ENCODE measurements at places on chromosomes 3 and 15.

DNA sequence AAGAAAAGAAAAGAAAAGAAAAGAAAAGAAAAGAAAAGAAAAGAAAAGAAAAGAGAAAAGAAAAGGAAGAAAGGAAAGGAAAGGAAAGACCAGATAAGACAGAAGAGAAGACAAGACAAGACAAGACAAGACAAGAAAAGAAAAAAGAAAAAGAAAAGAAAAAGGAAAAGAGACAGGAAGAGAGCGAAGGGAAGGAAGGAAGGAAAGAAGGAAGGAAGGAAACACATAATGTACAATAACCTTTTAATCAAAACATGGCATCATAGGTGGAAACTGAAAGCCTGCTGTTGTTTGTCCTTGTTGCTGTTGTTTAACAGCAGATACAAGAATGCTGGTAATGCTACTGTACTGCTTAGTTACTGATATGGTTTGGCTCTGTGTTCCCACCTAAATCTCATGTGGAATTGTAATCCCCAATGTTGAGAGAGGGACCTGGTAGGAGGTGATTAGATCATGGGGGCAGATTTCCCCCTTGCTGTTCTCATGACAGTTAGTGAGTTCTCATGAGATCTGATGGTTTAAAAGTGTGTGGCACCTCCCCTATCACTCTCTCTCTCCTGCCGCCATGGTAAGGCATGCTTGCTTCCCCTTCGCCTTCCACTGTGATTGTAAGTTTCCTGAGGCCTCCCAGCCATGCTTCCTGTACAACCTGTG, 67.3 kb downstream of the MCF2L2 start:
- DNase-seq, result no peak

GRCh38 chr3:136624894-136625815, 127.0 kb downstream of the STAG1 start:
- DNase-seq, result no peak

DNA sequence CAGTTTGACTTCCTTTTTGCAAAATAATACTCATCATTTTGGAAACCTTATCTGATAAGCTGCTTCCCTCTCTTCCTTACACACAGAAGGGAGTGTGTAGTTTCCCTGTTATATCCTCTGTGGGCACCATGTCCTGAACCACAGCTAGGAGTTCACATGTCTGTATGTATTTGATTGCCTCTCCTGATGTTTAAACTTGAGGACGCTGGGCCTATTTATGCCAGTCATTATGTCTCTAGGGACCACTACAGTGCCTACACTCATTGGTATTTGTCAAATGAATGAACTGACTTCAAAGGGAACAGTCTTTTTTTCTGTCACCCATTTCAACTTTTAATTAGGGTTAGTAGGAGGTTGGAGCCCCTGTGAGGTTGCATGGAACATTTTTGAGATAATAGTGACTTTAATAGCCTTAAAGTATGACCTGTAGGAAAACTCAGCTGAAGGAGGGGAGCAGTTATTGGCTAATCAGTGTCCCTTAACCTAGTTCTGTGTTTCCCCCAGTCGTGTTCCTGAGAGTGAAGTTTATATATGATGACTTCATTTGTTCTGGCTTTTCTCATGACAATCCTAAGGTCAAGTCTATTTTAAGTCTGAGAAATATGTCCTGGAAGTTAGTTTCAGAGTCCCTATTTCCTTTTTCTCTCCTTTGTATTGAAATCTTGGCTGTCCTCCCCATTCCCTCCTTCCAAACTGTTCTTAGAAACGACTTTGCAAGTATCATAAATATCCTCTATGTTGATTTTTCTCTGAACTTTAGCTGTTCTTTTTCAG, 28.9 kb downstream of the PDE8A start:
- DNase-seq, result peak; percentile 56

- DNase-seq, result no peak
These were observed 664.4 kb upstream of the CBLB start for GRCh38 chr3:106533093-106533787.

GRCh38 chr15:31360843-31361763, 34.5 kb downstream of the KLF13 start:
- DNase-seq, result peak; percentile 60

GRCh38 chr3:15633766-15634598, 32.4 kb downstream of the BTD start:
- no peak for DNase-seq

GRCh38 chr3:47260605-47261004, 22.0 kb downstream of the KIF9 start:
- DNase-seq, result no peak

DNA sequence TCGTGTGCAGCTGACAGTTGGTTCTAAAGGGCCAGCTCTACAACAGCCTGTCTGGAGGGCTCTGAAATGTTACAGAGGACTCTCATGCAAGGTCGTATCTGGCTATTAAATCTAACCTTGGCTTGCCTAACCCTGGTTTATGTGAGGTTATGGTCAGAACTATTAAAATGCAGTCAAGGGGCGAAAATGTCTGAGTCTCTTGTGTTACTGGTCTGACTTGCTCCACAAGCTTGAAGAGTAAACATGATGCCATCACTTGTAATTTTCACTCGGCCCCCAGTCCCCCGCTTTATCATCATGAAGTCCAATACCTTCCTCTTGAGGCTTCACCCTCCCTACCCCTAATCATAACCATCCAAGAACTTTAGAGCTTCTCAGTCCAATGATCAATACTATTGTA, 9.4 kb downstream of the ENTPD3 start:
- DNase-seq, result no peak

- no peak for DNase-seq
These were observed 242.5 kb downstream of the ZBTB20 start for GRCh38 chr3:114904633-114905032.

GRCh38 chr15:88348579-88349230, 92.2 kb upstream of the NTRK3 start:
- no peak for DNase-seq

DNA sequence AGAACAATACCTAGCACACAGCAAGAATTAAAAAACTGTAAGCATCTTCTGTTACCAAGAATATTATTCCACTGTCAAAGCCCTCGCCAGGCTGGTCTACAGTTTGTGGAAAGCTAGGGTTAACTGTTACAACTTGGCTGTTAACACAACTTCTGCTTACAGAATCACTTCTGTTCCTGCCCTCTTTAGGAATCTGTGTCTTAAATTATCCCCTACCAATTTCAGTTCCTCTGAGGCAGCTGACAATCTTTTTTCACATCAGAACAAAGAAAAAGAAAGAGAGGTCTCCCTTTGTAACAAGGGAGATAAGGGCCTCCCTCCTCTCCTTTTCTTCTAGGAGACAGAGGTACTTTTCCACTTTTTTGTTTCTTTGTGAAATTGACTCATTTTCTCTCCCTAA, 188.9 kb downstream of the FMN1 start:
- DNase-seq, result no peak

DNA sequence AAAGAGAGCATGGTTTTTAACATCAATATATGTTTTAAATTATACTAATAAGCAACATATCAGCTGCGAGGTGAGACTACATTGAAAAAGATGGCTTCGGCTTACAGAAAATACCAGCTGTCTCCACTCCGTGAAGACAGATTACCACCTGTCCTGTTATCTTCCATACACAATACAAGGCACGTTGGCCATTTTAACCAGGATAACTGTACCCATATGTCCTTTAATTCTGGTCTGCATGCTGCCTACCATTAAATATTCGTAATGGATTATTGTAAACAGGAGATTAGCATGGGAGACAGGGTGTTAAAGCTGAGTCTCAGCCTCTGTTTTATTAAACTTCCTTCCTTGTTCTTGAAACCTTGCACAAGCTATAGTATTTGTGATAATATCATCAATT, 855.5 kb downstream of the ROBO1 start:
- DNase-seq, result no peak

DNA sequence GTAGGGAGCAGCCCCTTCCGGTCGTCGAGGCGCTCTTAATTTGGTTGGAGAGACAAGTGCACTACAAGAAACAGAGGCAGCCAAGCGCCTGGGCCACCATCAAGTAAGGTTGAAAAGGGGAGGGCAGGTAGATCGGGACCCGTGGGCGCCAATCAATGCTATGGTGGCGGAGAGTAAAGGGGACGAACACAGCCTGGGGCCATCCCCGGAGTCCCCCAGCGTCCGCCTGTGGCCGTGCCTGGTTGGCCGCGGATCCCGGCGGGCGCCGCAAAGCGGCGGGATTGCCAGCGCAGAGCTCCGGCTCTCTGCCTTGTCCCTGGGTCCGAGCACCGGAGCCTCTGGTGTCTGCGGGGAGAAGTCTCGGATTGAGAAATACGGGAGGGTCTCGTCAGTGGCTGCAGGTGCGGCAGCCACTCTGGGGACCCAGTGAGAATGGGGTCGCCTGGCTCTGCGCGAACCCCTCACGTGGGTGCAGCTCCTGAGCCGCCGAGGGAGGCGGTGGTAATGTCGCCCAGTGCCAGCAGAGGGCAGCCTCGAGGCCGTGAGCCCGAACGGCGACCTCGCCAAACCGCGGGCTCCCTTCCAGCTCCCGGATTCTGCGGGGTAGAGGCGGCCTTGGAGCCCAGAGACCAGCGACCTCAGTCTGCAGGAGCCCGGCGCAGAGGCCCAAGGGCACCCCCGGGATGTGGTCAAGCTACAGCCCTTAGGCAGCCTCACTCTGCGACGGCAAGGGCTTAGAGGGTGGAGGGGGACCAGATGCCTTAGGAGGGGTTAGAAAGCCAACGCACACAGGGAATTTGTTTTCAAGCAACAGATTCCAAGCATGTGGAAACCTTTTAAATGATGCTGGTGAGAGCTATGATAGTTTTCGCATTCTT, 10.8 kb downstream of the FOXL2 start:
- peak; percentile 71 for DNase-seq

DNA sequence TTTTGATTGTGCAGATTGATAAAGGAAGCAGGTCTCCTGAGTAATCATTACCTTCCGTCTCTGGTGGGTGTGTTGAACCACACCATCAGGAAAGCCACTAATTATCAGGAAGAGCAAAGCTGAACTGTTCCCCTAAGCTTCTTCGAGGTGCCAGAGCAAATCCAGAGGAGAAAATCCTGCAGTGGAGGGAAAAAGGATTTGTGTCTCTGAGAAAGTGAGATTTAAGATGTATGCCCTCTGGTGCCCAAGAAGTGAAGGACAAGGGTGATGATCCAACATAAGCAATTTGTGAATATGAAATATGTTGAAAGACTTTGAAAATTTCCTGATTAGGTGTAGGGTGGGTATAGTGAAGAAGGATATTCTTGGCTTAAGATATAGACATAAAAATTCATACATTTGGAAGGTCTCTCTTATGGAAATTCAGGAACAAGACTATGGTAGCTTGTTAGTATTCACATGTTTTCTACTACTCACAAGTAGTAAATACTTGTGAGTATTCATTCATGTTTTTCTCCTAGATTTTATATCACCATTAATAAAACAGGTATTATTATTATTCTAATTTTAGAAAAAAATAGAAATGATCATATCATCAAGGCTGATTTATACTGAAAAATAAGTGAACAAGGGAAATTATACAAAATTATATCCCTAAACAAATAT, 34.8 kb downstream of the COMMD2 start:
- peak; percentile 83 for DNase-seq

DNA sequence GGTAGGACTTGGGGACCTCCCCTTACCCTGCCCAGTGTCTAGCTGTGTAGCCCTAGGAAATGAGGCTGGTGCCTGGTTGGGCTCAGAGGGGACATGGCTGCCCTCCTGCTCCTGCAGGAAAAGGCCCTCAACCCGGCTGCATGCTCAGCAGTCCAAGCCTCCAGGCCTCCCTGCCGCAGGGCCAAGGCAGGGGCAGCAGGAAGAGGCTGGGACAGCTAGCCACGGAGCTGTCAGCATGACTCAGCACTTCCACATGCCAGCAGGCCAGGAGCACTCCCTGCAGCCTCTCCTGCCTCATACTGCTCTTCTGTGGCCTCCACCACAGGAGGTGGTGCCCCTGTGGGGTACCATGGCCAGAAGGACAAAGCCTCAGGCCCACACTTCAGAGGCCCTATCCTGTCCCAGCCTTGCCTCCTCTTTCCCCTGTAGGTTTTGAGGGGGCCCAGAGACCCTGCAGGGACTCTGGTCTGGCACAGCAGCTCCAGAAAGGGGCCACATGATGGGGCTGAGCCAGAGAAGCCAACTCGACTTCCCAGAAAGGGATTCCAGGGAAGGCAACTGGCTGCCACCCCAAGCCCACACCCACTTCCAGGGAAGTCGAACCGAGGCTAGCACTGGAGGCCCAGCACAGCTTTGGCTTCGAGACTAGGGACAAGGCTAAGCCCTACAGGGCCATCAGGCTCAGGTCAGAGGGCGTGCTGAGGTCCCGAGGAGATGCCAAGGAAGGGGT, 19.5 kb downstream of the TKT start:
- no peak for DNase-seq

DNA sequence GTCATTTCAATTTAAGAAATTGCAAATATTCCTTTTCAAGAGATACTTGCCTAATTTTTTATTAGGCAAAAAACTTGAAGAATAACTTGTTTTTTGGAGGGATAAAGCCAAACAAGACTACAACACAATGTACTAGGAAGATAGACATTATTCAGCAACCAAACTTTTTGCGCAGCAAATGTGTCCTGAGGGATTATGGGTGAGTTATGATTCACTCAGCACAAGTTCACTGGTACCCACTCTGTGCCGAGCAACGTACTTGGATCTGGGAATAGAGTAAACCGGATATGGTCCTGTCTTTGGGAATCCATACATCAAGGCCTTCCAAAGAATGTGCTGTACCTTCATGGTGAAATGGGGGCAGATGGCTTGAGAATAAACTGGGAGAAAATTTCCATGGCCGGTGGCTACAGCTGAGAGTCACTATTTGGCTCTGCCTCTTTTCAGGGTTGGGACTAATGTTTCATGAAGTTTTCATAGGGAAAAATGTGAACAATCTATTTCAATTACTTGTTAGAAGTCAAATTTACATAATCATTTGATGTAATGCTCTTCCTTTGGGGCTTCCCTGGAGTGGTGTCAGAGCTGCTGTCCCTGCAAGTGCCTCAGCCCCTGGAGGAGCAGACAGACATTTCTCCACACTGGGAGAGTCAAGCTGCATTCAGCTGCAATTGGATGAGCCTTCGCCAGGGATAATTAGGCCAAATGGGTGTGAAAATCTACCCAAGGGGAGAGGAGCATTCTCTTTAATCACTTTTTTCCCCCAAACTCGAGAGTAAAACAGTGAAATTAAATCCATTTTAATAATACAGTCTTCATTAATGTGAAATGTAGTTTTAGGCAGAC, 315.2 kb downstream of the CLSTN2 start:
- DNase-seq, result no peak

DNA sequence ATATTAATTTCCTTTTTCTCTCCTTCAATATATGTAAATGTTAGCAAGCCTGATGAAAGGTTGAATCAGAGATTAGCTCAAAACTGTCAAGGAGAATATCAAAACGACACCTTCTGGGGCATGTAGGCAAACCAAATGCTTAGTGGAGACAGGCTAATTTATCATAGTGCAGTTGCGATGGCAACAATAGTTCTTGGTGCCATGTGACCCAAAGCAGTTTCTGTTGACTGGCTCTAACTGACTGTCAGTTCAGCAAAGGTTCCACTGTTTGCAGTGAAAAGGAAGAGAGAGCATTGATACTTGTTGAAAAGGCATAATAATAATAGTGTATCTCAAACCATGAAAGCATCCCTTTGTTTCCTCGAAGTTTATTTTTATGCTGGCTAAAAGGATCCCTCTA, 513.9 kb downstream of the NLGN1 start:
- peak; percentile 65 for DNase-seq

GRCh38 chr3:112930771-112931170, 44.1 kb downstream of the CD200R1 start:
- DNase-seq, result no peak

- DNase-seq, result no peak
These were observed 149.1 kb upstream of the CGNL1 start for GRCh38 chr15:57227166-57227565.

GRCh38 chr15:70857562-70858285, 3.8 kb upstream of the LARP6 start:
- DNase-seq, result no peak

Measured in NCI-H1436 (cell line).